Endothelial cell (in vitro differentiated cells): ENCODE measurements at places on chromosomes 5 and 9.

DNA sequence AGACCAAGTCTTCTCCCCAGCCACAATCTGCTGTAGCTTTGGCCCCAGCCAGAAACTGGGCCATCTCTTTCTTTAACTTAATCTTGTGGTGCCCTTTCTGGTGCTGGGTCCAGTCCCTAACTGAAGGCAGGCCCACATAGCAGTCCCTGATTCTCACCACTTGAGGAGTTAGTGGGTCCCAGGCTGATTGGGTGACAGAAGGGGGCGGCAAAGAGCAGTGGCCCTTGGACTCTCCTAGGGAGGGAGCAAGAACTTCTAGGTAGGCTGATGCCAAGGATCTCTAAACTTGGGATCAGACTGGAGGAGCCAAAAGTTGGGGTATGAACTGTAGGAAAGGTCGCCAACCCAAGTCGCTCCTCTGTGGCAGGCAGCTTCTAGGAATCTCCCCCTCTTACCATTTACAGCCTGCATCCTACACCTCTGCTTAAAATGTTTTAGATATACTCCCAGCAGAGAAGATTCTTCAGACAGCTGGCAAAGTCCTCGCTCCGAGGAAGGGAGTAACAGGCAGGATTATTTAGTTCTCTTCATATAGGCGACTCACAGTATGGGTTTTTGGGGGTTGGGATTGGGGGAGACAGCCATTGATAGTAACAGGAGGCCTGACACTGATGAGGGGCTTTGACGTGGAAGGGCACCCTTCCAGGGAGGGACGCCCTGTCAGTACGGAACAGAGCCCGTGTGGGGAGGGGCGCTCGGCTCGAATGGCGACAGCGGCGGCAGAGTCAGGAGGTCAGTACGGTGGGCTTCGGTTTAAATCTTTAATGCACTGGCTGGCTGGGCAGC lies 2.0 kb upstream of the CCL27 start:
- H3K4me3 ChIP-seq: peak overlapping the region; percentile 92
- peaks cover 23% of the 10 kb centered on the region for H3K4me1 ChIP-seq
- H3K36me3 ChIP-seq: peaks cover 23% of the 10 kb centered on the region
- peak; percentile 87 for DNase-seq
- H3K27ac ChIP-seq: peak overlapping the region; percentile 55
- H3K27me3 ChIP-seq: peaks cover 11% of the 10 kb centered on the region

DNA sequence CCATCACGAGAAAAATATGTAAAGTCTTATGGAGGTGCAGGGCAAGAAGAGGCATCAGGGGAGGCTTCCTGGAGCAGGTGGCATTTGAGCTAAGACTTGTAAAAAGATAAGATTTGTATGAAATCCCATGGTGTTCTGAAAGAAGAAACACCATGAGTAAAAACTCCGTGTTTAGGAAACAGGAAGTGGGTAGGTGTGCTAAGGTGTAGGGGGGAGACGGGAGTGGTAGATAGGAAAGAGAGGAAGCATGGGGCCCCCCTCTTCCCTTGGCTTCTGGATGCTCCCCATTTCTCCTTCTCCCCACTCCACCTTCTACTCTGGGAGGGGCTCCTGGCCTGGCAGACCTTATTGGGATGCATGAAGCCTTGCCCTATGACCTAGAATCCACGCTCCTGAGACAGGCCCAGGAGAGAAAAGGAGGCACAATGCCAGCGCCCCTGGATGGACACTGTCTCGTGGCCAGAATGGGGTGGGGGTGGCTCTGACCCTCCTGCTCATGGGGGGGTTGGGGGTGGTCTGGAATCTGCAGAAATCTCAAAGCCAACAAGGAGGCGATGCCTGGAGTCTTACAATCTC lies 103.6 kb downstream of the GTF3C4 start:
- peaks cover 7% of the 10 kb centered on the region for H3K36me3 ChIP-seq
- H3K4me3 ChIP-seq: no peak overlapping the region
- H3K4me1 ChIP-seq: peaks cover 14% of the 10 kb centered on the region
- H3K27ac ChIP-seq: no peak overlapping the region
- DNase-seq: no peak

DNA sequence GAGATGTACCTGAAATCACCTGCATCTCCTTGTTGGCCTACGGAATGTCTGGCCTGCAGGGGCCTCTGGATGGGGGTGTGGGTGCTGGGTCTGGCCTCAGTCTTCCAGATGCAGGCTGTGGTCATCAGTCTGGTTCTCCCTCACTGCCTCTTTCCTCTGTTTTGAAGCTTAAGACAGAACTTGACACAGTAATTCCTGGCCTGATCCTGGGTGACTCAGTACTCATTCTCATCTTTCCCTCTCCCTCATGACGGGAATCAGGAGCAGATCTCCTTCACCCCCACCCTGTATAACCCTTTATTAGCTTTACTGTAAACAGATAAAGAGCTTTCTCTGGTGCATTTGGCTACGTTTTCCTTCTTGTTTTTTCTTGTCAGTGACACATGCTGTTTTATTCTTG lies 89.3 kb upstream of the ADAMTS16 start:
- H3K27me3 ChIP-seq: no peaks in the 10 kb centered on the region
- no peak overlapping the region for H3K4me3 ChIP-seq
- peaks cover 2% of the 10 kb centered on the region for H3K4me1 ChIP-seq
- no peaks in the 10 kb centered on the region for H3K36me3 ChIP-seq
- H3K27ac ChIP-seq: no peak overlapping the region

GRCh38 chr9:93256878-93257807 lies 73.2 kb downstream of the WNK2 start:
- H3K27me3 ChIP-seq: peaks cover 11% of the 10 kb centered on the region
- no peak overlapping the region for H3K4me3 ChIP-seq
- no peaks in the 10 kb centered on the region for H3K4me1 ChIP-seq
- no peak overlapping the region for H3K27ac ChIP-seq
- no peak for DNase-seq

- no peaks in the 10 kb centered on the region for H3K27me3 ChIP-seq
- no peak overlapping the region for H3K4me3 ChIP-seq
- DNase-seq: no peak
- no peaks in the 10 kb centered on the region for H3K36me3 ChIP-seq
Measured at GRCh38 chr9:87283585-87283984, 214.1 kb upstream of the DAPK1 start.

- DNase-seq: no peak
- H3K36me3 ChIP-seq: no peaks in the 10 kb centered on the region
- H3K4me3 ChIP-seq: peak overlapping the region; percentile 48
- H3K27ac ChIP-seq: peak overlapping the region; percentile 68
Measured at GRCh38 chr5:169970339-169970738, 10.0 kb downstream of the INSYN2B start.

DNA sequence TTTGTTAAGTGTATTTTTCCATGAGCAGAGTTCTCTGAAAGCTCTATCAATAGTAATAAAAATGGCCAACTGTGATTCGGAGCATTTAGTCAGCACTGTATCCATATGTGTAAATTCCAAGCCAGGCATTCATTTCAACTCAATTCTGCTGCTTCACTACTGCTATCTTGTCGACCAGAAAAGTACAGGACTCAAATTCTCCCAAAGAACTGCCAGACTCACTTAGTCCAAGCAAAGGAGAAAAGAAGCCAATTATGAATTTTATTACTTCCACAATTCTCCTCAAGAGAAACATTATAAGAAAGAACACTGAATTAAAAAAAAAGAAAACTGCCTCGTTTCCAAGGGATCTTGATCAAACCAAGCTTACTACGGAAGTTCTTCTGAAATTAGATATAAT lies 906.3 kb upstream of the DMAC1 start:
- H3K4me1 ChIP-seq: peaks cover 7% of the 10 kb centered on the region
- no peak for DNase-seq
- H3K27ac ChIP-seq: no peak overlapping the region
- H3K36me3 ChIP-seq: no peaks in the 10 kb centered on the region
- H3K27me3 ChIP-seq: no peaks in the 10 kb centered on the region
- no peak overlapping the region for H3K4me3 ChIP-seq

- H3K27ac ChIP-seq: no peak overlapping the region
- no peak overlapping the region for H3K4me3 ChIP-seq
- H3K36me3 ChIP-seq: no peaks in the 10 kb centered on the region
- H3K4me1 ChIP-seq: peaks cover 2% of the 10 kb centered on the region
- DNase-seq: no peak
Measured at GRCh38 chr5:58854441-58854840, 271.6 kb downstream of the RAB3C start.

DNA sequence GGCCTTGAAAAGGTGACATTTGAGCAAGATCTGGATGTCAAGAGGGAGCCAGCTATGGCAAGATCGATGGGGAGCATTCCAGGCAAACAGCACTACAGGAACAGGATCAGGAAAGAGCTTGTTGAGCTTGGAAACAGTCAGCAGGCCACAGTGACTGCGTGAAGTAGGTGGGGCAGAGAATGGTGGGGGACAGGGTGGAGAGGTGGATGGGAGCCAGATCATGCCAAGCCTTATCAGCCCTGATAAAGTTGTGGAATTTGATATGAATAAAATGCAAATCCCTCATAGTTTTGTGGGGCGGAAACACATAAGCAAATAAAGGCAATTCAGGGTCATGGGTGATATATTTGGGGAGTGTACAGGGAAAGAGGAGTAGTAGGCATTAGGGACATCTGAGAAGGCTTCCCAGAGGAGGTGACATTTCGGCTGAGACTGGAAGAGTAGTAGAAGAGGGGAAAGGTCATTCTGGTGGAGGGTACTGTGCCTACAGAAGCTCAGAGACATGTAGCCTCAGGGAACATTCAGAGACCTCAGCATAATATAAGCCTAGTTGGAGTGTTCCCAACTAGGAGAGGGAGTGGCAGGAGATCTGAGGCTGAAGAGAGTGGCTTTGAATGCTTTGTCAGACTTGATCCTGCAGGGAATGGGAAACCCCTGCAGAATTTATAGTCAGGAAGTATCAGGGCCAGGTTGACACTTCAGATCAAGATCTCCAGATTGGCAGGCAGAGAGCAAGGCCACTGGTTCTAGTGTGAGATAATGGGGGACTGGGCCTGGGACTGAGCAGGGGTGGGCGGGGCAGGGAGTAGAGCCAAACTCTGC lies 9.7 kb upstream of the CYSTM1 start:
- DNase-seq: no peak
- H3K27me3 ChIP-seq: peaks cover 1% of the 10 kb centered on the region
- H3K4me1 ChIP-seq: peaks cover 11% of the 10 kb centered on the region
- H3K4me3 ChIP-seq: no peak overlapping the region

DNA sequence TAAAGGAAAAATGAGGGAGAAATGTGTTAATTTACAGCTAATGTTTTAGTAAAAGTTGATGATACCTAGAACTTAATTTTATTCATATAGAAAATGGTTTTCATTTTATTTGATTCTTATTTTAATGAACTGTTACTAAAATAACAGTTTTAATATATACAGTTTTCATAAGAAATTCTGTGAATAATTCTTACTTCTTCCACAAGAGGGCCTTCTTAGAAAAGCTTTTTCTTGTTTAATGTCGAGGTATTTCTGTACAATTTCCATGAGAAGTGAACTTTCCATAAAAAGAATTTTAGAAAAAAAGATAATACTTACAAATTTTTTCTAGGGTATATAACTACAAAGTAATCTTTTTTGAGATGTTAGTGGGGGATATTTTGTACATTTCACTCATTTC lies 73.9 kb downstream of the KLF9 start:
- H3K36me3 ChIP-seq: peaks cover 11% of the 10 kb centered on the region
- no peaks in the 10 kb centered on the region for H3K27me3 ChIP-seq
- no peak for DNase-seq
- no peaks in the 10 kb centered on the region for H3K4me1 ChIP-seq
- H3K27ac ChIP-seq: no peak overlapping the region

DNA sequence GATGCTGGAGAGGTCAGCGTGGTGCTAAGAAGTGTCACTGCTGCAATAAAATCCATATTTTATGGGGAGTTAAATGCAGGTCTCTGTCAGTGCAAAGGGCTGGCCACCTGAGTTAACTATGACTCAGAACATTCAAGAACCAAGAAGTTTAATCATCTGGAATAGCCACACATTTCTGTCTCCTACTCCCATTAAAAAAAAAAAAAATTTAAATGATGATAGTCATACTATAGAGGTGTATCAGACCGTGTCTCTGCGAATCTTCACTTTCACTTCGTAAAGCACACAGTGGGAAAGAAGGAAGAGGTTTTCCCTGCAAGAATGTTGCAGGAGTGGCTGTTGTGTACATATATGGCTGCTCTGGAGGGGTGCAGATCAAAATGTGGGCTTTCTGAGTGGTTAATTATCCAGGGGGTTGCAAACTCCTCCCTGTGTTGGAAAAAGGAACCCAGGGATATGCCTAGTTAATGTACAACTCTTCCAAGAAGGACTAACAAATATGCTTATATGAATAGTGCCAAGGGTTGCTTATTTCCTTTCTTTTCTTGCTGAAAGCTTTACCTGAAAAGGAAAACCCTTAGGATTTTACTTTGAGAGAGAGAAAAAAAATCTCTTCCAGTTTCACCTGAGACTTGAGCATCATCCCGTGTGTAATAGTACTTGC lies 1.5 kb downstream of the CDH6 start:
- no peak overlapping the region for H3K27ac ChIP-seq
- peaks cover 12% of the 10 kb centered on the region for H3K4me1 ChIP-seq
- H3K36me3 ChIP-seq: no peaks in the 10 kb centered on the region
- H3K4me3 ChIP-seq: no peak overlapping the region
- no peak for DNase-seq
- peaks cover 13% of the 10 kb centered on the region for H3K27me3 ChIP-seq

DNA sequence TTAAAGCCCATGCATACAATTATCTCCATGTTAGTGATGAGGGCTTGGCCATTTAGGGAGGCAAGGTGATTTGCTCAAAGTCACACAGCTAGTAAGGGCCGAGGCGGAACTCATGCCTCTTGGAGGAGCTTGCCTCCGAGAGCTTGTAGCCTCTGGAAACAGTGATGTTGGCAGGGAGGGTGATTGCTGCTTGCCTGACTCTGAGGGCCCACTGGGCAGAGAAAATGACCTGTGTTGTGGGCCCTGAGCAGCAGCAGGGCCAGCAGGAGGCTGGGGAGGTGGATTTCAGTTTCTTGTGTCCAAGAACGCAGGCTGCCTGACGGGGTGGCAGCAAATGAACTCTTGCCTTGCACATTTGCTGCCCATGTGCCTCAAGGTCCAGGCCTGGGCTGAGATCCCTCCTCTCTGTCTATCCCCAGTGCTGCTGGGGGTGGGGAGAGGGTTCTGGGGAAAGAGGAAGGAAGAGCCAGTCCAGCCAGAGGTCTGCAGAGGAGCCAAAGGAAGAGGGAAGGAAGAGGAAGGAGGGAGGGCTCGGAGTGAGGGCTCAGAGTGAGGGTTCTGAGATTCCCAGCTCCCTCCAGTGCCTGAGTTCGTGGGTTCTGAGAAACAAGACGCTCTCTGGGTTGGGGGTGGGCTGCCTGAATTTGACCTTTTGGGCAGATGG lies 16.2 kb upstream of the PTGS1 start:
- H3K36me3 ChIP-seq: no peaks in the 10 kb centered on the region
- H3K4me1 ChIP-seq: peaks cover 25% of the 10 kb centered on the region
- peaks cover 16% of the 10 kb centered on the region for H3K27me3 ChIP-seq
- H3K4me3 ChIP-seq: no peak overlapping the region

- H3K4me3 ChIP-seq: peak overlapping the region; percentile 76
- peaks cover 5% of the 10 kb centered on the region for H3K27me3 ChIP-seq
- DNase-seq: no peak
- peaks cover 4% of the 10 kb centered on the region for H3K4me1 ChIP-seq
Measured at GRCh38 chr5:126911986-126912385, 118.4 kb downstream of the MARCHF3 start.

DNA sequence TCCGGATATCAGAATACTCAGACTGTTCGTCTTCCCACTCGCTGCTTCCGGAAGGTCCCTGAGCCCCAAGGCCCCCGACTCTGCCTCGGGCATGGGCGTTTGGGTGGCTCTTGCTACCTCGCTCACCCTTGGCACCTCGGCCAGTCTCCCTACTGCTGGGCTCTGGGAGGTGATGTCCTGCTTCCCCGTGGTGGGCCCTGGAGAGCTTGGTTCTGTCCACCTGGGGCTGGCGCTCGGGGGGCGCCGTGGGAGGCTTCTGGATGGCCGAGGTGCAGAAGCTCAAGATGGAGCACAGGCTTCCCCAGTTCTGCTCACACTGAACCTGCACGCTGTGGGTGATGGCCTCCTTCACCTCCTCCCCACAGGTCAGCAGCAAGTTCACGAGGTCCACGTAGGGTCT lies 10.4 kb downstream of the STC2 start:
- H3K27ac ChIP-seq: no peak overlapping the region
- peaks cover 9% of the 10 kb centered on the region for H3K36me3 ChIP-seq
- DNase-seq: no peak
- no peak overlapping the region for H3K4me3 ChIP-seq
- peaks cover 6% of the 10 kb centered on the region for H3K27me3 ChIP-seq
